ENCODE measurements at places on chromosomes 3 and 15. TPM values are rescaled to one million over a fixed set of nuclear protein-coding genes. Genes with fewer than 3 reads are reported as not detected.

GRCh38 chr3:59654123-59654479 is 604.3 kb upstream of the CFAP20DC start:
- DNase-seq = peak; percentile 11

DNA sequence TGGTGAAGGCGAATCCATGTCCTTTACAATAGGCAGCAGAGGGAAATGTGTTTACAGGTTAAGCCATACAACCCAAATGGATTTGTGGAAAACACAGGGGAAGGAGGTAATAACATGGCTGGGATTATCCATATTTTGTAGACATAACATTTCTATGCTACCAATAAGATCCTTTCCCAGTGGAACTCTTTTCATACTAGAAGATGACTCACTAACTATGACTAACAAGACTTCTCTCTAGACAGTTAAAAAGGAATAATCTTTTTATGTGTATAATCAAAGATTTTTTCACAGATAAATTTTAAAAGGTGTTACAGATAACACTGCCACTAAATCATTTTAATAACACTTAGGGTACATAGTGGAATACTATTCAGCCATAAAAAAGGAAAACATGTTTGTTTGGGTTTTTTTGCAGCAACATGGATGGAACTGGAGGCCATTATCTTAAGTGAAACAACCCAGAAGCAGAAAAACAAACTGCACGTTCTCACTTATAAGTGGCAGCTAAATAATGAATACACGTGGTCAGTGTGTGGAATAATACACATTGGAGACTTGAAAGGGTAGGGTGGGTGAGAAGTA is 39.6 kb downstream of the VPS13C start:
- DNase-seq = peak; percentile 54

DNA sequence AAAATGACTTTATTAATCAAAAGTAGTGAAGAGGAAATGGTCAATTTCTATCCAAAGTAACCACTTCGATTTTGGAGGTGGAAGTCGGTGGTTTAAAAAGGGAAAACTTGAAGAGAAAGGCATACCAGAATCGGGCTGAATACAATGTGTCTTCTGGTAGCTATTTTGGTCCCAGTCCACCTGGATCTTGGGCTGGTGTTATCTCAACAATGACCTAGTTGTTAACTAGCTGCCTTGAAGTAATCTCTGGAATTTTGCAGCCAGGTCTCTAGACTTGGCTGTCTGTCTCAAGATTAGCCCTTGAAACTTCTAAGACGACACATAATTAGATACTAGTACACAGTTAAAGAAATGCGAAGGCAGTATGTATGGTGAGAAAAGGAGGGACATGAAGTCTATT is 409.8 kb downstream of the GRM7 start:
- no peak for DNase-seq

DNA sequence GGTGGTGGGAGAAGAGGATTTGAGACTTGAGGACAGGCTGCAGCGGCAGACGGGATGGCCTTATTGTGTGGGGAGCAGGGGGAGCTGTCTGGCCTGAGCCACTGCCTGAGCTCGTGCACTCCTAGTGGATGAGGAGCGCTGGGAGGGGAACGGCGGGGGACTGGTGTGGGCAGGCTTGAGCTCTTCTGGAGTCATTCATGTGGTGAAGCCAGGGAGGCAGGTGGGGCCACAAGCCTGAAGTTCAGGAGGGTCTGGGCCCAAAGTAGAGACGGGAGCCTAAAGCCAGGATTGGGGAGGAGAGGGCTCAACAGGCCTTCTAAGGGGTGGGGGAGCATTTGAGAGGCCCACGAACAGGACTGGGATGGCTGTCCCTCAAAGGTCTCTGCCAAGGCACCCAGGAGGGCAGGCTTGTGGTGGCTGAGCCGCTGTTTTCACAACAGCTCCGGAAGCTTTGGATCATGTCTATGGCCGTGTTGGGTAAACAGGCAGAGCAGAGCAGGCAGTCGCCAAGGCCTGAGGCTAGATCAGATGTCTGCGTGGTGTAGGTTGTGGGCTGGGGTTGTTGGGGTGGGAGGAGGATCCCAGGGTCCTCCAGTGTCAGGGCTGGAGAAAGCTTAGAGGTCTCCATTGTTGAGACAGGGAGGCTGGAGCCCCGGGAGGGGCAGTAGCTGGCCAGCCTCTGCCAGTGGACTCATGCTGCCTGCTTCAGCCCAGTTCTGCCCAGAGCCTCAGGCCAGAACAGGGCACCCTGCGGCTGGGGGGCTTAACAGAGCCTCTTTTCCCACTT is 8.2 kb downstream of the PRKCD start:
- no peak for DNase-seq

DNA sequence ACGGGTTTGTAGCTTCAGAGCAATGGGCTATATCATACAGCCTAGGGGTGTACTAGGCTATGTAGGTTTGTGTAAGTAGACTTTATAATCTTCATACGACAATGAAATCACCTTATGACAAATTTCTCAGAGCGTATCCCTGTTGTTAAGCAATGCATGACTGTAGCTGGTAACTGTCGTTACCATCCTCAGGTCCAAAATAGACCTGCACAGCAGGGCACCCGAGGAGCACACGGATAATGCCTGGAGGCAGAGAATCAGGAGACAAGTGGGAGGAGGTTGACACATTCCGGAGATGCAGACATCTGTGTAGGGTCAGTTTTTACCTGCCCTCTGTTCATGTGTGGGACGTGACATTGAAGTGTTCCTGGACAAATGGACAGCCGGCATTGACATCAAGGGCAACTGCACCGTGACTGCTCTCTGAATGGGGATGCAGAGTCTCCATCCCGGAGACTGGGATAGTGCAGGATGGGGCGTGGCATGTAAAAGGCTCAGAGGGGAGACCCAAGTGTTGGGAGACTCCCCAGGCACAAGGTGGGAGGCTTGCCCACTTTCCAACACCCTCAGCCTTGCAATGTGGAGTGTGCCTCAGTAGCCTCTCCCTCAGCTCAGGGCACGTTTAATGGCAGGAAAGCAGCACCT is 45.9 kb upstream of the PGPEP1L start:
- no peak for DNase-seq

- no peak for DNase-seq
Observed at GRCh38 chr3:126440709-126440995, 35.0 kb downstream of the ZXDC start.

- DNase-seq = no peak
Observed at GRCh38 chr3:108767253-108767652, 10.0 kb upstream of the RETNLB start.

The ABCF3 gene
- total RNA-seq = 35.0 TPM

The SEMA6D gene
- total RNA-seq = 18.3 TPM

The DNAJB11 gene
- 27.4 TPM for total RNA-seq

Data from IMR-90 (cell line).